Foreskin keratinocyte (primary cell): ENCODE measurements at places on chromosomes 12 and 14. TPM values are rescaled to one million over a fixed set of nuclear protein-coding genes. Genes with fewer than 3 reads are reported as not detected.

Gene GARIN6
- total RNA-seq, result not detected in 2 replicates

Gene GPR68
- total RNA-seq, result 0.95 and 2.5 TPM in 2 replicates

Gene PMCH
- total RNA-seq, result not detected in 2 replicates

Gene ADAM20
- total RNA-seq, result 0.07 TPM in 1 of 2 replicates, not detected in the other

Gene PTPN11
- total RNA-seq, result 120 and 139 TPM in 2 replicates

Gene BDKRB1
- total RNA-seq, result 5.0 and 5.4 TPM in 2 replicates

Gene FGF23
- not detected in 2 replicates for total RNA-seq

Gene DCAF5
- 21.3 and 23.5 TPM in 2 replicates for total RNA-seq

- DNase-seq, result no peak
Measured at GRCh38 chr12:118850244-118850825, 131.0 kb upstream of the SRRM4 start.

- no peak for DNase-seq
Measured at GRCh38 chr12:87929346-87929745, 99.9 kb downstream of the C12orf50 start.

DNA sequence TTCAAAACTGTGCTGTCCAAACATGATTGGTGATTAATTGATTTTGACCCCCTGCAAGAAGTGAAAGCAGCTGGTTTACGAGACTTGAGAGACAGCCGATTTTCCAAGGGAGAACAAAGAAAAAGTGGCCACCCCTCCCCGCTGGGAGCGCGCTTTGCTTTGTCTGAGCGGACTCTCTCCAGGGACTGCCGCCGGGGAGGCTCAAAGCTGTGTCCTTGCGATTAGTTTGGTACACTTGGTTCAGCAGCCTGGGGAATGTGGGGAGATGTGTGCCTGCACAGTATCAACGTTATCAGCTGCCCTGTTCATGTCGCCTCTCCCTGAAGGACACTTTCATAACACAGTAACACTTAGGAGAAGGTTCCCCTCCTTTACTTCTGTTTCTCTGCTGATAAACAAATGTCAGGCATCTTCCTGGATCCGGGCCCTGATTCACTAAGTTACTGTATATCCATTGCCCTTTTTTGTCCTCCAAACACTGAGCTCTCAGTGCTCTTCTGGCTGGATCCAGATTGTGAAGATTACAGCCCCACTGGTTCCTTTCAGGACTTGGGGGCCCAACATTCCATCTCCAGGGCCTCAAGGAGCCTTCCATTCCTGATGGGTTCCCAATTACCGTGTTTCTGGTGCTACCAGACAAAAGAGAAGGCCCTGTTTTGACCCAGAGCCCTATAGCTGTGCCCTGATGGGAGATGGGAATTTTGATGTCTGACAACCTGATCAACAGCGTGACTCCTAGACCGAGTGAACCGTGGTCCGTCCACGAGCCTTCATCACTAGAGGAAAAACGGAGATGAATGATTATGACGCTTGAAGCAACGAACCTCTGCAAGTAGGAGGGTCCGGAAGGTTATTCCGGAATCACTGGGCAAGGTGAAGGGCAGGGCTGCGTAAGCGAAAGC is 31.7 kb upstream of the TUBA1C start:
- no peak for DNase-seq

DNA sequence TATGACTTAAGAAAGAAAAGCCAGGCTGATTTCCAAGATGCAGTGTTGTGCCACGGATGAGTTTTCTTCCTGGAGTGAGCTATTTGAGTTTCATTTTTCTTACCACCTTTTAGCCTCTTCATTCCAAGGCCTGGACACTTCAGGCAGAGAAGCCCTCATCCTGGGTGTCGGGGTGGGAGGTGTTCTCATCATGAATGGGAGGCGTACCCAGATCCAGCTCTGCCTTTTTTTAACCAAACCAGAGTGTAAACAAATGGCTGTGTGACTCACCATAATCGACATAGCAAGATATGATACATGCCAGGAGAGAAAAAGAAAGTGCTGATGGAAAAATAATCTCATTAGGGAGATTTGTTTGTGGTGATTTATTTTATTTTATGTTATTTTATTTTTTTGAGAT is 79.9 kb downstream of the ARF6 start:
- peak; percentile 72 for DNase-seq

DNA sequence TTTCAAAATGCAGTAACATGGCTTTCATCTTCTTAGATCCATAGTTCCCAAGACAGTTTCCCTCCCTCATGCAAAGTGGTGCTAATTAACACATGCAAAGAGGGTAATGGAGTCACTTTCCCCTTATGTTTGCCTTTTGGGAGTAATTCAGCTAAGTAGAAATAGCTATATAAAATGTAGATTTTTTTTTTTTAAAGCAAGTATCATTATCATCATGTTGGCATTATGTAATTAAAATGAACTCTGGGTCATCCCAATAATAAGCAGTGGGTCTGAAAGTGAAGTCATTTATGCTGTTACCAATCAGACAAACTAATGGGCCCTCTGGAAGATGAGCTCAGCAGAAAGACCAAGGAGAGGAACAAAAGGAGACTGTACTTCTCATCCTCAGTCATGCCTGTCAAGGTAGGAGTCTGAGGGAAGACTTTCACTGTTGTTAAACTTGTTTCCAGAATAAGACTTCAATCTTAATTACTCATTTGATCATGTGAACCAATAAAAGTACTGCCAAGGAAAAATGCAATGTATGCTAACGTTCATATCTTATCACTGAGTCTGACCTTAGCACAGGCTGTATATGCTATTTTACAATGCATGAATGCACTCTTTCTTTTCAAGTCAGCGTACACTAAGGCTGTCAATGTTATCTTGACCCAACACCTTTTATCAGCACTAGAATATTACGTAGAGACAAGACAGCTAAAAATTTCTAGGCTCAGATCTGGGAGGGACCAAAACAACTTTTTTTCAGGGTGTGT is 26.8 kb downstream of the AREL1 start:
- DNase-seq, result no peak

DNA sequence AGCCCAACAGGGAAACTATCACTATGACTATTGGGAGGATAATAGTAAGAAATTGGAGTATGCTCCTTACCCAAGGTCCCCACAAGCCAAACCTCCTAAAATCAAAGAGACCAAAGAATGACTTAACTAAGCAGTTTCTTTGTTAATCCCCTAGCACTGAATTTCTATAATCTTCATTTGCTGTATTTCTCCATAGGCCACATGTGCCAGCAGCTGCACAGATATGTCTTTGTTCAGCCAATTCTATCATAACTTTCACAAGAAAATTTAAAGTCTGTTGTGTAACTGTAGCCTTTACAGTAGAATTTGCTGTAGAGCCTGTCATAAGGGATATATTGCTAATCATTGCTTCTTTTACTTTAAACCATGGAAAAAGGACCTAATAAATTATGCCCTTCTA is 104.0 kb downstream of the RIN3 start:
- no peak for DNase-seq

GRCh38 chr14:51534610-51535011 is 117.1 kb upstream of the FRMD6 start:
- peak; percentile 53 for DNase-seq

- DNase-seq, result no peak
Measured at GRCh38 chr12:72472350-72472749, 200.2 kb downstream of the TRHDE start.

- no peak for DNase-seq
Measured at GRCh38 chr14:50600849-50601248, 40.9 kb downstream of the ATL1 start.

GRCh38 chr14:88668448-88669116 is 105.7 kb downstream of the ZC3H14 start:
- DNase-seq, result no peak

DNA sequence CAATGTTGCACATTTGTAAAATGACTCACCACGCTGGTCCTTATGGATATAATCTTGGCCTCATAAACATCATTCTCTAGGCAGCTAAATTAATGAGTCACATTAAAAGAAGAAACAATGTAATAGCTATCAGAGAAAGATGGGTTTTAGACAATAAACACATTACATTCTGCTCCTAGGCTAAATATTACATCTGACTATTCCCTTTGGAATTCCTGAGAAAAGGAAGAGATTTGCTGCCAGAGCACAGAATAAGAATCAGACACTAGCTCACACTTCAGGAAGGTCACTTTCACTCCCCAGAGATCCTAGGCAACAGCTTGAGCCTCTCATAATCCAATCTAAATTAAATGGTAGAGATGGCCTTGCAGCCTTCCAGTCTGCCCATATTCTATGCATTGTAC is 218.2 kb downstream of the PTPRO start:
- peak; percentile 49 for DNase-seq

GRCh38 chr14:76780360-76780759 is 19.1 kb downstream of the VASH1 start:
- no peak for DNase-seq

- no peak for DNase-seq
Measured at GRCh38 chr14:89474464-89474863, 57.4 kb upstream of the FOXN3 start.

DNA sequence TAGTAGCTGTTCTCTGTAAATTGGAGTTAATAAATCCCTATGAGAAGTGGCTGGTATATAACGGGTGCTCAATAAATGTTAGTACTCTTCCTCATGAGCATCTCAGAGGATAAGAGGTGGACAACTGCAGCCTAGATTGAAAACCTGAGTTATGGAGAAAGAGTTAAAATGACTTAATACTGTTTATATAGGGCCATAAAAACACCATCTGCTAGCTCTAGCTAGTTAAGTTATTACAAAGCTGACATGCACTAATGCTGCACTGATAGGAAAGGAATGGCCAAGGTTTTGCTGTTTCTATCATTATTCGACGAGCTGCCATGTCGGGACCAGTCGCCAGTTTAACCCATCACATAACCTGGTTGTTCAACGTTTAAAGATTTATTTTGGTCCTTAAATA is 72.0 kb upstream of the SEL1L start:
- DNase-seq, result no peak

GRCh38 chr12:42364692-42365091 is 38.7 kb downstream of the PPHLN1 start:
- DNase-seq, result no peak

DNA sequence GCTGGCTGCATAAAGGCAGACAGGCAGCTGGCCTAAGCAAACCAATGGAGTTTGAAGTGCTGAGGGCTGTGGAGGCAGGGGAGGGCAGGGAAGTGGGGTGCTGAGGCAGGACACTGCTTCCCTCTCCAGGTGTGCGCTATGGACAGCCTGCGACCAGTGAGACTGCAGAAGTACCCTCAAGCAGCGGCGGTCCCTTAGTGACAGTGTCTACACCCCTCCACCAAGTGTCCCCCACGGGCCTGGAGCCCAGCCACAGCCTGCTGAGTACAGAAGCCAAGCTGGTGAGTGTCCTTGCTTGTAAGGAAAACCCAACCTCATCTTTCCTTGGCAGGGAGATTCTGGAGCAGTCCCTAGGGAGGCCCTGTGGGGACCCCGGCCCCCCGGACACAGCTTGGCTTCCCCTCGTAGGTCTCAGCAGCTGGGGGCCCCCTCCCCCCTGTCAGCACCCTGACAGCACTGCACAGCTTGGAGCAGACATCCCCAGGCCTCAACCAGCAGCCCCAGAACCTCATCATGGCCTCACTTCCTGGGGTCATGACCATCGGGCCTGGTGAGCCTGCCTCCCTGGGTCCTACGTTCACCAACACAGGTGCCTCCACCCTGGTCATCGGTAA is 17.9 kb downstream of the HNF1A start:
- no peak for DNase-seq

DNA sequence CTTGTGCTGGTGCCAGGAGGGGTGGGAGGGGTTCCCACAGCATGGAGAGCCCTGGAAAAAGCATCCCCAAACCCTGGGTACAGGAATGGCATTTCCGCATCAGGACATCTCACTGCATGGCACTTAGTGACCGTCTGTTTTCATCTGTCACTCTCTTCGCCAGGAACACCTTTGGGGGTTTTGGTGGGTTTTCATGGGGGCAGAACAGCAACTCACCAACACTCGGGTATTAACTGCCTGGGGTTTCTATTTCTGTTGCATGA is 3.5 kb downstream of the VSX2 start:
- DNase-seq, result no peak

- DNase-seq, result no peak
Measured at GRCh38 chr14:95516554-95517181, at the start of gene SYNE3. TSS of gene SYNE3 (minus strand) at chr14:95516650. CDS start at chr14:95475821, 40,829 bp downstream.

GRCh38 chr12:101876322-101876860 is 989 bp upstream of the DRAM1 start:
- DNase-seq, result no peak

GRCh38 chr14:72000907-72001306 is 68.7 kb downstream of the RGS6 start:
- no peak for DNase-seq

- no peak for DNase-seq
Measured at GRCh38 chr14:24071144-24071697, at the start of gene CPNE6. TSS of gene CPNE6 (plus strand) at chr14:24071562. CDS start at chr14:24072937, 1,375 bp downstream.

- no peak for DNase-seq
Measured at GRCh38 chr12:42981379-42981778, 391.8 kb upstream of the PRICKLE1 start.

GRCh38 chr12:18567787-18568186 is 170.0 kb downstream of the PLCZ1 start:
- DNase-seq, result no peak

DNA sequence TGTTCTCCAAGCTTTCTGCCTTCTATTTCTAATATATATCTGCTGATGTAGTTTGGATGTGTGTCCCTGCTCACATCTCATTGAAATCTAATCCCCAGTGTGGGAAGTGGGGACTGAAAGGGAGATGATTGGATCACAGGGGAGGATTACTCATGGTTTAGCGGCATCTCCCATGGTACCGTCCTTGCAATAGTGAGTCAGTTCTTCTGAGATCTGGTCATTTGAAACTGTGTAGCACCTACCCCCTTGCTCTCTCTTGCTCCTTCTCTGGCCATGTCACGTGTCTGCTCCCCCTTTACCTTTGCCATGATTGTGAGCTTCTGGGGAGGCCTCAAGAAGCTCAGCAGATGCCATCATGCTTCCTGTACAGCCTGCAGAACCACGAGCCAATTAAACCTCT is 26.2 kb upstream of the ALX1 start:
- DNase-seq, result no peak

DNA sequence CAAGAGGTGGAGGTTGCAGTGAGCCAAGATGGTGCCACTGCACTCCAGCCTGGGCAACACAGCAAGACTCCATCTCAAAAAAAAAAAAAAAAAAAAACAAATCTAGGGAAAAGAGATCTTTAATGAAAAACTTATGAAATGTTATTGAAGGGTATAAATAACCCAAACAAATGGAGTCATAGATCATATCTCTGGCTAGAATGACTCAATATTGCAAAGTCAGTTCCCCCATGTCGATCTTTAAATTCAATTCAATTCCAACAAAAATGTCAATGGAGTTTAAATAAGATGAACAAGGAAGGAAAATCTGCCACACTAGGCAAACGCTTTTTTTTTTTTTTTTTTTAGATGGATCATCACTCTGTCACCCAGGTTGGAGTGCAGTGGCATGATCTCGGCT is 78.7 kb downstream of the R3HDM2 start:
- no peak for DNase-seq

DNA sequence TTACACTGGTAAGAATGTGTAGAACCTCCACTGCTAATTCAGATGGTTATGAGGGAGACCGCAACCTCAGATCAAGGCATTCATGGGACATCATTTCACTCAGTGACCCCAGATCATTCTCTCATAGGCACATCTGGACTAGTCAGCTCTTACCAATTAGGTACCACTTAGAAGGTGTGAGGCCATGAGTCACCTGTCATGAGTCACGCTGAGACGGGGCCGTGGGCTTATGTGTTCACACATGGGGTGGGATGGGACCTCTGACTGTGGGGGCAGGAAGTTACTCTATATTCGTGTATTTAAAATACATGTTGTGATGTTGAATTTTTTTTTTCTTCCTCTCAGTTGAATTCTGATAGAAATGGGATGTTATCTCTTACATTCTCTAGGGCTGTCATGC is 55.9 kb downstream of the CCDC92 start:
- no peak for DNase-seq

GRCh38 chr14:87386524-87386923 is 606.5 kb downstream of the GALC start:
- no peak for DNase-seq
